ENCODE measurements at places on chromosomes 2 and 18.

- no peak for DNase-seq
Observed at GRCh38 chr2:137957033-137957432, 7.2 kb upstream of the HNMT start.

- no peak for DNase-seq
Observed at GRCh38 chr2:235162082-235162836, 210.4 kb downstream of the SH3BP4 start.

GRCh38 chr2:189517847-189518535, 62.6 kb downstream of the SLC40A1 start:
- DNase-seq, result no peak

GRCh38 chr18:55387139-55387984, 200.6 kb downstream of the TCF4 start:
- DNase-seq, result no peak

- peak; percentile 4 for DNase-seq
Observed at GRCh38 chr18:79200546-79201268, 131.5 kb downstream of the ATP9B start.

DNA sequence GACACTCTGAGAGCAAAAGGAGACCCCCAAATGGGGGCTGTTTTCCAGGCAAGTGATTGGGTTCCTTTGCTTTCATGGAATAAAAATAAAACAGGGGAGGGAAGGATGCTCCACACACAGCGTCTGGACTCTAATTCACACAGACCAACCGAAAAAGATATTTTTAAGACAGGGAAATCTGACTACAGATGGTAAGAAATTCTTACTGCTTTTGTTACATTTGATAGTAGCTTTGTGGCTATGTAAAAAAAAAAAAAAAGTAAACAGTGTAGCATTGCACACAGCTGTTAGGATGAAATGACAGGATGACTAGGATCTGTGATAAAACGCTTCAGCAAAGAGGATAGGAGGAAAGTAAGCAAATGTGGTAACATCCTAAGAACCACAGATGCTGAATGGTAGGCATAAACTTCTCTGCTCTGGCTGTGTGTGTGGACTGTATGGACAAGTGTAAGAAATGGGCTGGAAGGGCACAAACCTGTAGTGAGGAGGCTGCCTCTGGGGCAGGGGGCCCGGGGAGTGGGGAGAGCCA, 207.6 kb downstream of the ANAPC1 start:
- DNase-seq, result no peak

Measured in central memory CD4-positive, alpha-beta T cell (primary cell).